ENCODE measurements at places on chromosomes 6 and 20. TPM values are rescaled to one million over a fixed set of nuclear protein-coding genes. Genes with fewer than 3 reads are reported as not detected.

The RNGTT gene
- 21.7 TPM for total RNA-seq

DNA sequence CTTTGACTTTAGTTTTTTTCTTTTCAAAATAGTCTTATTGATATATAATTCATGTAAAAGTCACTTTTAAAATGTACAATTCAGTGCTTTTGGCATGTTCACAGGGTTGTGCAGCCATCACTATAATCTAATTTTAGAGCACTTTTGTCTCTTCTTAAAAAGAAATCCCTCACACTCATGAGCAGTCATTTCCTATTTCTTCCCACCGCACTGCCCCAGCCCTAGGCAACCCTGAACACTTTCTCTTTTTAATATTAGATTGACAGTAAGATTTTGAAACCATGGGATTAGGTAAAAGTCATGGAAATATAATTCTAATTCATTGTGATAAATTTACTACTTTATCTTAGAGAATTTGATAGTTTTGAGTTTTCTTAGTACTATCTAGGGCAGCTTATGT is 309.4 kb downstream of the UTRN start:
- no peak for DNase-seq

GRCh38 chr20:49697071-49697470 is 16.6 kb downstream of the B4GALT5 start:
- no peak for DNase-seq

- no peak for DNase-seq
Observed at GRCh38 chr20:3413393-3413889, 6.0 kb upstream of the DNAAF9 start.

DNA sequence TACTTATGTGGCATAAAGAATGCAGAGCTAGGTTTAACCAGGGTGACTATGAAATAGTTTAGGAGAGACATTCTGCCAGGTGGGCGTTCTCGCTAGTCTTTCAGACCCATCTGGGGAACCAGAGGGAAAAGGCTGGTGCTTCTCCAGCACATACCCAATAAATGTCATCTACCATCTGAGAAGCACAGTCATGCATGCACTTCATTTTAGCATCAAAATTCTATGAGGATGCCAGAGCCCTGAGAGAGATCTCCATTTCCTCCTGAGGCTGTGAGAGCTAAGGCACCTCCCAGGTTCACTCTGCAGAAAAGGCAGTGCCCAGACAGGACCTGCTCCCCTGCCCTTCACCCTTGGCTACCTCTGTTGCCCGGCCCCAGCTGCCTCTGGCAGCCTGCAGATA is 231.7 kb upstream of the PRND start:
- no peak for DNase-seq

GRCh38 chr20:42603655-42604054 is 586.1 kb downstream of the PTPRT start:
- no peak for DNase-seq
